ENCODE measurements at places on chromosomes 6 and 20.

- DNase-seq = no peak
These were observed 255.6 kb downstream of the PREX1 start for GRCh38 chr20:48571949-48572847.

- DNase-seq = peak; percentile 39
These were observed 5.2 kb downstream of the SLC35D3 start for GRCh38 chr6:136927292-136927691.

DNA sequence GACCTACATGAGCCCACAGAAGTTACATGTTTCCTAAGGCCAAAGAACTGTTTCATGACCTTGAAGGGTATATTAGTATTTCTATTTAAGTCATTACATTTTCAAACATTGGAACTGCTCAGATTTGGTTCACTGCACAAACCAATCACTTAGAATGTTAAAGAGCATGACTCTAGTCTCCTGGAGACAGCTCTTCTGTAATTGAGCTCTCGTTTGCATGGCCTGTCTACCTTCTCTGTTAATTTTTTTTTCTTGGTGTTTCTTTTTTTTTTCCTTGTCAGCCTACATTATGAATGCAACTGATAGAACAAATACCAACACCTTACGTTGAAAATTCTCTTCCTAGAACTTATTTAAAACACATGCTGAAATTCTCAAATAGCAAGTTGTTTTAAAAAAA is 860.2 kb upstream of the MAP3K7 start:
- DNase-seq = peak; percentile 59

DNA sequence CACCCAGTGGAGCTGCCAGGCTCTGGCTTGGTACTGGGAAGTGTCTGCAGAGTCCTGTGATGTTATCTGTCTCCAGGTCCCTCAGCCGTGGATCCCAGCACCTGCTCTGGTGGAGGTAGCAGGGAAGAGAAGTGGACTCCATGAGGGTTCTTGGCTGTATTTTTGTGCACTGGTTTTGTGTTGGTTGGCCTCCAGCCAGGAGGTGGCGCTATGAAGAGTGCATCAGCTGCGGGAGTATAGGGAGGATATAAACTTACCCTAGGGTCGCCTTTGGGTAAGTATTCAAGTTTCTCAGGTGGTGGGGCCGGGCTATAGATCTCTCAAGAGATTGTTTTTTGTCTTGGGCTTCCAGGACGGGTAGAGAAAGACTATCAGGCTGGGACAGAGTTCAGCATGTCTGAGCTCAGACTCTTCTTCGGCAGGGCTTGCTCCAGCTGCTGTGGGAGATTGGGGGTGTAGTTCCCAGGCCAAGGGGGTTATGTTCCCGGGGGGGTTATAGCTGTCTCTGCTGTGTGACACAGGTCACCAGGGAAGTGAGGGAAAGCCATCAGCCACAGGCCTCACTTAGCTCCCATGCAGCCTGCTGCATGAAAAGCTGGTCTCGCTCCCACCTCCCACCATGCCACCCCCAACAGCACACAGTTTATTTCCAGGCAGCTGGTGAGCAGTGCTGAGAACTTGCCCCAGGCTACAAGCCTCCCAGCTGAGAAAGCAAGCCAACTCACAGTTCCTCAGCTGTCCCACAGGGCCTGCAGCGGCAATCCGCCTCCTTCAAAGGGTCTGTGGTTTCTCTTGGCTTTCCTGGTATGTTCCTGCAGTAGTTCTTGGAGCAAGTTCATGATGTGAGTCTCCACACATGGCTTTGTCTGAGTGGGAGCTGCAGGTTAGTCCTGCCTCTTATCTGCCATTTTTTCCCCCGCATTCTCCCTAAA is 115.7 kb downstream of the AIG1 start:
- DNase-seq = peak; percentile 12

GRCh38 chr6:11144393-11144851 is 32.9 kb upstream of the ERVFRD-1 start:
- peak; percentile 90 for DNase-seq

DNA sequence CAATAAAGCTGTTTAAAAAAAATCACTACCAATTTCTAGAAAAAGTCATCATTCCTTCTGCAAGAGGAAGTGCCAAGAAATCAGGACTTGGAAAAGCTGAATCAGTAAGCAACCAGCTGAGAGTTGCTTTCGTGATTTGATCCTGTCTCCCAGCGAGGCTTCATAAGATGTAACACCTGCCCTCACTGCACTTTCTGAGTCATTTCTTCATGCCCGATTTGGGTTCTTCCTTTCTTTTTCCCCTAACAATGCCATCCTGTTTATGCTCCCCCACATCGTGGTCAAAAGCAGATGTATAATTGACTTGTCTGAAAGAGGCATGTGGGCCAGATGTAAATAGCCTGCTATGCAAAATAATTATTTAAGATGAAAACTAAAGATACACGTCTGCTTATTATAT is 52.1 kb downstream of the RIPOR2 start:
- no peak for DNase-seq

DNA sequence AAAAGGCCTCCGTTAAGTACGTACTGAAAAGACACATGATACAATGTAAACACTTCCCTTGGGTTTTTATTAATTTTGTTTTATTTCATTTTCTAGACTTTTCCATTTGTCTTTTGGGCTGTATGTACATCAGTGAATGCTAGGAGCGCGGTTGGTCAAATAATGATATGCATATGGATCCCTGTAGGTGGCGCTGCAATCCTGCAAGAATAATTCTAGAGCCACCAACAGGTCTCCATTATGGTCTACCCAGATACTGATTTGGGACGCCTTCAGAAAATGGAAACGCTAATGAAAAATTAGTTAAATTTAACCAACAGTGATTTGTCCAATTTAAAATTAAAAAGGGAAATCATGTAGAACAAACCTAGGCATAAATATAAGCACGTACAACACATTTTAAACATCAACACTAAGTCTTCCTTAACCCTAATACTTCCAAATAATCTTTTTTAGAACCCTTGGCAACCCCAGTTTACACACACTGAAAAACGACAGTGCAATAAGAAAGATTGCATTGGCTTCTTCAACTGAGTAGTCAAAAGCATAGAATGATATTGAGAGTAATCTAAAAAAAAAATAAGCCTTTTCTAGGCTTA is 433.5 kb downstream of the RFPL4B start:
- DNase-seq = peak; percentile 83

GRCh38 chr6:3997177-3997770 is 81.7 kb downstream of the FAM217A start:
- no peak for DNase-seq

DNA sequence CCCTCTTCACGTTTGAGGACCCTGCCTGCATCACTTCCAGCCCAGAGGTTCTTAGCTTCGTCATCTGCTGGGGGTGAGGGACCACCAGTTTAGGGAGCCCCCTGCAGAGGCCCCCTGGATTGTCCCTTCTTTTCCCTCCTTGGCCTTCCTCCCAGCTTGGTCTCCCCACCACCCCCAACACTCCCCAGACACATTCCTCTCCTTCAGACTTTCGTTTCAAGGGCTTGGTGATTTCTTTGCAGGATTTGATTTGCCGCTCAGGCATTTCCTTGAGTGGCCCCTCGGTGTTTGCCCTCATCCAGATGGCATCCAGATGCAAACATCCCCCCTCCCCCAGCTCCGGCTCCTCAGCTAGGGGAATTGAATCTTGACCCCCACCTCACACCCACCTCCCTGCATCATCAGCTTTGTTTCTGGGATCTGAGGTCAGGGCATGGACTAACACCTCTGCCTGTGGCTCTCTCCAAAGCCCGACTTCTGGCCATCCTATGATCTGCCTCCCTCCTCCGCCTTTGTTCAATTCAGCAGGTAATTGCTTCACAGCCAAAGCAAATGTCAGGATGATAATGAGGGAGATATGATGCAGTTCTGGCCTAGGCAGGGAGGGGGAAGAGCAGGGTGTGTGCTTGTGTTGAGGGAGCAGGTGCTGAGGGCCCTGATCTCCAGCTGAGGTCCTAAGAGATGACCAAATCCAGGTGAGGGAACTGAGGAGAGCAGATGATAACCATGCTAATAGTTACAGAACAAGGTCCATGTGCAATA is 141.5 kb downstream of the VEGFA start:
- DNase-seq = peak; percentile 79

- DNase-seq = no peak
These were observed 1288.6 kb upstream of the CITED2 start for GRCh38 chr6:140663094-140663493.

- DNase-seq = no peak
These were observed 20.8 kb downstream of the ZFAND3 start for GRCh38 chr6:37840143-37840939.

GRCh38 chr6:146258206-146258605 is 229.3 kb downstream of the GRM1 start:
- no peak for DNase-seq

GRCh38 chr6:157461000-157461915 is 80.3 kb downstream of the ZDHHC14 start:
- peak; percentile 47 for DNase-seq

GRCh38 chr6:27757307-27757706 is 154.9 kb downstream of the OR2B2 start:
- DNase-seq = no peak

GRCh38 chr20:46572153-46572552 is 21.7 kb upstream of the OCSTAMP start:
- DNase-seq = peak; percentile 43

DNA sequence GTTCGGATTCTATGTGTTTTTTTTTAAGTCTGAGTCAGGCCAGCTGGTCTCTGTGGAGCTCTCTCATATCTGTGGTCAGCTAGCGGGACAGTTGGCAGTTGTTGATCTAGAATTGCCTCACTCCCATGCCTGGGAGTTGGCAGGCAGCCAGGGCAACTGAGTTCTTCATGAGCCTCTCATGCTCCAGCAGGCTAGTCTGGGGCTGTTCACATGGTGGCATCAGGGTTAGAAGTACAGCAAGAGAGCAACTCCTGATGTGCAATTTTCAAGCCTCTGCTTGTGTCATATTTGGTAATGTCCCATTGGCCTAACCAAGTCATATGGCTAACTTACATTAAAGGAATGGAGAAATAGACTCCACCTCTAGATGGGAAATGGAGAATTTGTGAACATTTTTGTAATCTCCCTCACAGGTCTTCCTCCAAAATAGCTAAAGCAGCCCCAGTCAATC is 6.7 kb upstream of the IFT52 start:
- DNase-seq = peak; percentile 43

DNA sequence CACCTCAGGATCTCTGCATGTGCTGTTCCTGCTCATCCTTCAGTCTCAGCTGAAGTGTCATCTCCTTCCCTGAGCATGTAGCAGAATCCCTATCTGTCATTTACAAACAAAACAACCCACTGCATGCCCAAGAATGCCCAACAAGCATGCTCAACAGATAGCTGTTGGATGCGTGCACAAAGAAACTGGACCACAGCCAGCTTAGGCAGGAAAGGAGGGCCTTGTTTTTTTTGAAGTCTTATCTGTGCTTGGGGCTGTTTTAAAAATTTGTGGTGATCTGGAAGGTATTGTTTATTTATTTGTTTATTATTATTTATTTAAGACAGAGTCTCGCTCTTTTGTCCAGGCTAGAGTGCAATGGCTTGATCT is 18.5 kb upstream of the SLC16A10 start:
- DNase-seq = no peak

DNA sequence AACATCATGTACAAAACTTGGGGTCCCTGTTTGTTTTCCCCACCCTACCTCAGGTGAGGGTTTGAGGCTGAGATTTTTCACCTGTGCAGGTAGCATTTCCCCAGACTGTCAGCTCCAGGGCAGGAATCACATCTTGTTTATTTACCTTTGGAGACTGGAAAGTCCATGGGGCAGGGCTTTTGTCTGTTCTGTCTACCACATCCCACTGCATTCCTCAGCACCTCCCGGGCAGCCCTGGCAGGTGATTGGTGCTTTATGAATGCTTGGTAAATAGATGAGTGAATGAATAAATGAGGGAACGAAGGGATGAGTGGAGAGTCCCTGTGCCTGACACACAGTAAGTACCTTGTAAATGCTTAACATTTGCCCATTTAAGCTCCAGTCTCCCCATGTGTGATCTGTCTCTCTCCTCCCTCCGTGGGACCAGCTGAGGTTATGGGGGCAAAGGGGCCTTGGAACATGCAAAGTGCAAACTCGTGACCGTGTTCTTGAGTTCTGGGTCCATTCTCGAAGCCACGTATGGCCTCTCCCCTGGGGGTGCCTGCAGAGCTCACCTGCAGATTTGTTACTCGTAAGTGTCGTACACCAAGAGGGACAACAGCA is 69.7 kb upstream of the PMEPA1 start:
- DNase-seq = no peak

GRCh38 chr6:33717934-33718455 is 6.5 kb upstream of the UQCC2 start:
- DNase-seq = peak; percentile 54

- peak; percentile 8 for DNase-seq
These were observed 471.8 kb upstream of the MAN1A1 start for GRCh38 chr6:119821380-119821779.

DNA sequence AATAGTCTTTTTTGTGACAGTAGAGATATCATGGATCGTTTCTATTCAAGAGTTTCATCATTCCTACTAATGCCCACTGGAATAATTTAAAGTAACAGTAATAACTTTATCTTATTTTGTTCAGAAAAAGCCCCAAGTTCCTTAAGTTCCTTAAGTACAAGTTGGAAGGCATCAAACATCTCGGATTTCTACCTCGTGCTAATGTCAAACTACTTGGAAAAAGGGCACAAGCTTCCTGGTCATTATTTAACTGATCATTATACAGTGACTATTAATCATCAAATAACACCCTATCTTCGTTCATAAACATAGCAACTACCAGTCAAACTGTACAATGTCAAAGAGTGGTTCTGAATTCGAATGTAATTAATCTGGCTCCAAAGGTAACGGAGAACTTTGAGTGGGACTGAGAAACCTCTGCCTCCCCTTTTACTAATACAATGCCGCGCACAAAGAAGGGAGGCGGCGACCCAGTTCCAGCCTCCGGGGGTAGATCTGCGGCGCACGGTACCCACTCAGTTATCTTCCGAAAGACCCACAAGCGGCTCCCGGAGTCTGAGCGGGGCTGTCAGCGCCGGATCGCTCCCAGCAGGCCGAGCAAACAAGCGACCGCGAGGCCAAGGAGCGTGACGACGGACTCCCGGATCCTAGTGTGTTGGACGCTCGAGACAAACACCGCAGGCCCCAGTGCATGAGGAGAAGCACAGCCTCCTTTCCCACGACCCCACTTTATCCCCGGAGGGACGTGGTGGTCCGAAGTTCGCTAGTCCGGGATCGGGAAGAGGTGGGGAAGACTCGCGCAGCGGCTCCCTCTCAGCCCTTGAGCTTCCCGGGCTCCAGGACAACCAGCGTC is 716 bp downstream of the SHPRH start:
- DNase-seq = peak; percentile 60

DNA sequence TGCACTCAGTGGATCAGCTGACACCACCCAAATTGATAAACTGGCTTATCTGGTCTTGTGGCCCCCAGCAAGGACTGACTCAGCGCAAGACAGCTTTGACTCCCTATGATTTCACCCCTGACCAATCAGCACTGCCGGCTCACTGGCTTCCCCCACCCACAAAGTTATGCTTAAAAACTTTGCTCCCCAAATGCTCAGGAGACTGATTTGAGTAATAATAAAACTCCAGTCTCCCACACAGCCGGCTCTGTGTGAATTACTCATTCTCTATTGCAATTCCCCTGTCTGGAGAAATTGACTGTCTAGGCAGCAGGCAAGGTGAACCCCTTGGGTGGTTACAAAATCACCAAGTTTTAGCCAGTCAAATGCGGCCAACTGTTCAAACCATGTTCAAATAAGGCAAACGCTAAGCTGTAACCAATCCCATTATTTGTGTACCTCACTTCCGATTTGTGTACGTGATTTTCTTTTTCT is 32.5 kb downstream of the SLC22A2 start:
- DNase-seq = no peak

Data from DMS53 (cell line).